Caco-2 (cell line): ENCODE measurements at places on chromosomes 1 and 21.

- no peak overlapping the region for H3K27ac ChIP-seq
- H3K4me3 ChIP-seq = no peak overlapping the region
- H3K4me1 ChIP-seq = peaks cover 10% of the 10 kb centered on the region
- no peaks in the 10 kb centered on the region for H3K27me3 ChIP-seq
- H3K36me3 ChIP-seq = no peaks in the 10 kb centered on the region
Observed at GRCh38 chr1:235643837-235644692, 5.5 kb downstream of the GNG4 start.

DNA sequence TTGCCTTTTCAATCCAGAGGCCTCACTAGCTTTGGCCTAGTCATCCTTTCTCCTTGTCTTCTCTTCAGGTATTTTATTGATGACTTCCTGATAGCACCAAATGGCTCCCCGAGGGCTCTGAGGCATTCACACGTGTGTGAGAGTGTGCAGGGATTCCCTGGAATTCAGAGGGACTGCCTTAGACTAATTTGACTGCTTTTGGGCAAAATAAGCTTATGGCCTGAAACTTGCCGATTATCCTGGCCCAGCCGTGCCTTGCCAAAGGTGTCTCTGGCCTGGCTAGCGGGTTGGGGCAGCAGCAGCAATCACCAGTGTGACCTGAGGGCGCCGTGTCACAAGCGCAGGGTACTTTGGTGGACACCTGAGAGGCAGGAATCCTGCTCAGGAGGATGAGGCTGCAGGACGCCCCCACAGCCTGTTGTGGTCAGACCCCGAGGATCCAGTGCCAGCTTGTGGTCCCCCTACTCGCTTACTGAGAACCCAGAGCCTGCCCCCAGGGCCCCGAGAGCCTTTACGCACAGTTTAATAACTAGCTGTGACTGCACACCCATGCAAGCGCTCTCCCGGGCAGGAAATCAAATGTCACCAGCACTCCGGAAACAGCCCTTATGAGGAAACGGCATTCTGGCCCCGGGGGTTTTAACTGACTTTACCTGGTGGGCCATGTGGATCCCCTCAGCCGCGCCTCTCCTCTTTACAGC lies 62.8 kb upstream of the PDE9A start:
- no peak for DNase-seq
- no peaks in the 10 kb centered on the region for H3K27me3 ChIP-seq
- H3K4me3 ChIP-seq = no peak overlapping the region
- no peak overlapping the region for H3K27ac ChIP-seq

- no peak overlapping the region for H3K4me3 ChIP-seq
- DNase-seq = no peak
- H3K27ac ChIP-seq = no peak overlapping the region
Observed at GRCh38 chr1:174968750-174969244, 30.9 kb upstream of the CACYBP start.

- no peaks in the 10 kb centered on the region; the same call in 1 of the 2 replicates for H3K27me3 ChIP-seq
- H3K27ac ChIP-seq = no peak overlapping the region
- H3K4me3 ChIP-seq = no peak overlapping the region
- H3K36me3 ChIP-seq = no peaks in the 10 kb centered on the region
Observed at GRCh38 chr1:37071829-37072228, 37.5 kb upstream of the GRIK3 start.

DNA sequence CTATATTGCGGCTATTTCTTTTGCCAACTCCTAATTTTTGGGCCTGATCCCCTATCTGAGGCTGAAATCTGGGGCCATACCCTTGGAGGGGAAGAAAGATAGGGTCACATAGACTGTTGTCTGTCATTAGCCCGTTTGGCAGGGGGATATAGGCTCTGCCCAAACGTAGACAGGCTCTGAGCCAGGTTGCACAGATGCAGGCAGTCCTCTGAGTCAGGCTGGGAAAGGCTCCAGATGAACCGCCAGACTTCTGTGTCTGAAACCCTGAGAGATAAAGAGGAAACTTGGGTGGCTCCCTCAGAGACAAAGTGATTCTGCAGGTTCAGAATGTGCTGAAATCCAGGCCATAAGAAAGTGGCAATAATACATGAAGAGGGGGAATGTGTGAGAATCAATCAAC lies 4.0 kb upstream of the CAP1 start:
- H3K36me3 ChIP-seq = no peaks in the 10 kb centered on the region
- H3K4me3 ChIP-seq = no peak overlapping the region
- no peak for DNase-seq
- no peaks in the 10 kb centered on the region for H3K27me3 ChIP-seq
- H3K27ac ChIP-seq = no peak overlapping the region
